ENCODE measurements at places on chromosomes 7 and 10.

- DNase-seq, result no peak
Measured at GRCh38 chr10:118339111-118339510, 3.0 kb downstream of the FAM204A start.

GRCh38 chr7:108167460-108167859 lies 37.3 kb upstream of the LAMB4 start:
- DNase-seq, result no peak

DNA sequence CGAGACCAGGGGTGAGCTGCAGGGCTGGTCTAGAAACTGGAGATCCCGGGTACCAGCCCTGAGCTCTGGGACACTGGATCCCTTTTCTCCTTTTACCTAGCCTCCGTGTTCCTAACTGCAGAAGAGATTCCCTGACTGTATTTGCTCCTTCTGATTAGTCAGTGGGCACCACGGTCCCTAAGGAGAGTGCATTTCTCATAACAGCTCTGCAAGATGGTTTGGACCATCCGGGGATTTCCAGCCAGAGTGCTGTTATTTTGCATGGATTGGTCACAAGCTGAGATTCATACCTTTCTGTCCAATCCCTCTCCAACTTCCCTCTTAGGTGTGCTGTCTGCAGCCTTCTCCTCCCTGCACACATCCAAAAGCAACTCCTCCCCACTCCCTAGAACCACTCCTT lies 122.6 kb downstream of the MYL10 start:
- DNase-seq, result no peak

GRCh38 chr7:121807078-121807477 lies 65.9 kb upstream of the PTPRZ1 start:
- DNase-seq, result no peak

DNA sequence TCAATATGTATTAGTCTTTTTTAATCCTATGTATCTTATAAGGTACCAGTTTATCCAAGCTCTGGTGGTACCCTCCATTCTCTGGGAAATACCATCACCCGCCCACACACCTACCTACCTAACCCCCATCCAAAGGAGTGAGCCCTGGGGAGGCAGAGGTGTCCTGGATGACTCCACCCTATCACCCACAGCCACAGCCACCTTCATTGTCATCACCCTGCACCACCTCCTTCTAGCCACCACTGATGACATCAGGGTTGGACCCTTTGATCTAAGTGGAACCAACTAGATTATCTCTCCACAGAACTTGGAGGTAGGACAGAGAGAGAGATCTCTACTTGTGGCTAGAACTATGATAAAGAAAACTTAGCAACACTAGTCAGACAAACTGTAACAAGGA lies 259.4 kb downstream of the PARD3 start:
- DNase-seq, result no peak

- no peak for DNase-seq
Measured at GRCh38 chr7:158783595-158783994, 45.7 kb downstream of the ESYT2 start.

DNA sequence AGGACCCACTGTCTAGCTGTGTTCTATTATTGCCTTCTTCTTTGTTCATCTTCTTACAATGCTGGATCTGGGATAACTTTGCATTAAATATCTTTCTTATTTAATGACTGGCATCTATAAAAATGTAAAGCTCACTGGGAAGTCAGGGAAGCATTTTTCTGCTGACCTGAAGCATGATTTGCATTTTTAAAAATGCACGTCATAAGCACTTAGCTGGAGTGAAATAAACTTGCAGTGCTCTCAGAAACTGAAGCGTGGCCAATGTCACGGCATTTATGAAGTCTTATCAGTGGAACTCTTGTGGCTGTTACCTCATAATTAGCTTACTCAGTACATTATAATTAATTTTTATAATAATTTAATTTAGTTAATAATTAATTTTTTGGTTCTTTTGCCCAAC lies 59.1 kb downstream of the FRMD4A start:
- no peak for DNase-seq
